GM04504 (cell line): ENCODE measurements at places on chromosomes 6 and 20.

GRCh38 chr6:81362246-81362645 is 390.2 kb downstream of the TENT5A start:
- no peak for DNase-seq

GRCh38 chr6:121382467-121383121 is 48.3 kb upstream of the TBC1D32 start:
- no peak for DNase-seq

DNA sequence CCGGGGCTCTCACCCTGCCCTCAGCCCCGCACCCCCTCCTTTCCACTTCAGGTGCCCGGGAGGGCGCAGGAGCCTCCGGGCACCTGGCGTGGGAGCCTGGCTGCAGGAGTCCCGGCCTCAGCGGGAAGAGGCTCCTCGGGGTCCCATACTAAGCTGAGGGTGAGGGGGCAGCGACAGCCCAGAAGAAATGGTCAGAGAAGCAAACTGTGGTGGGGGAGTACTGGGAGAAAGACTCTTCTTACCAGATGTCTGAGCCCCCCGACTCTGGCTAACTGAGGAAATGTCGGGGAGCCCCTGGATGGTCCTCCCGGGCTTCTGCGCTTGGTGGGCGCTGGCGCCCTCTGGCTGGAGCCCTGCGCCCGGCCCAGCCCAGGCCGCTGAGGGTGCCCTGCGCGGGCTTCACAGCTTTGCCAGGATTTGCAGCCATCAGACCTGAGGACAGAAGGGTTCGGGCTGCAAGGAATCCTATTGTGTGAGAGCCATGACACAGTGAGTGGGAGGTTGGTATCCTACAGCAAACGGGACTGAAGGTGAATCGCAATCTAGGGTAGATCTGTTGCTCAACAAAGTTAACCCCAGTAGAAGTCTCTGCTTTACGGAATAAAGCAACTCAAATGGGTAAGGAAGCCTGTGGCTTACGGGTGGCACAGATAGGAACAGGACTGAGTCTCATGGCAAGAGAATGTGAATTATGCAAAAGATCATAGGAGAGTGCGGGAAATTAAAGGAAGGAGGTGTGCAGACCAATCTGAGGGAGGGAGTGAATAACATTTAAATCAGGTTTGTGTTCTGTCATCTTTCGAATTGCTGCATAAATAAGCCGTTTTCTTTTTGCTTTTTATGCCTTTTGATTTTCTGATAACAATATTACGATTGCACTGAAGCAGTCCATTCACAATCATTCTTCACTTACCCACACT is 639 bp upstream of the RCAN2 start:
- no peak for DNase-seq

DNA sequence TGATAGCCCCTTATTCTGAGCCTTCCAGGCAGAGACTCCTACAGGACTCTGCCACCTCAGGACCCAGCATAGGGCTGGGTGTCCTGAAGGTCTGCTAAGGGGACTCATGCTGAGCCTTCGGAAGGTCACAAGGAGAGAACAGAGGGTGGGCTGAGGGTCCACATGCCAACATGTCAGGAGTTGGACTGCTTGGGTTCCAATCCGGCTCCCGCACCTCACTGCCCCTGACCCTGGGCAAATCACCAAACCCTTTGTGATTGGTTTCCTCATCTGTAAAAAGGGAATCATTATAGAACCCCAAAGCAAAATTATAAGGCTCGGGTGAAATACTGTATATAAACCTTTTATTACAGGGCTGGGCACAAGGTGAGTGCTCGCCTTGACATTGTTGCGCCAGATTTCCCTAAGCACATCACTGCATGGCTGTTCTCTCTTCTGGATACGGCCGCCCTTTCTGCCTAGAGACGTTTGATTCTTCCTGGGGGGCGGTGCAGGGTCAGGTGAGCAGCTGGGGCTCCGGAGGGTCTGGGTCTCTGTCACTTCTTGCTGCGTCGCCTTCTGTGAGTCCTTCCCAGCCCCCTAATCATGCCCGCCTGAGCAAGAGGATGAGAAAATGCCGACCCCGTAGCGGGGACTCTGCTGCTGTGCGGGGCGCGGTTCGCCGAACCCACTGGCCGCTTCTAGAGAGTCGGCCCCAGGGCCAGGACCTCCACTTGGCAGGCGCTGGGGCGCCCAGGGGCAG is 90.5 kb upstream of the EPB41L1 start:
- DNase-seq: no peak

DNA sequence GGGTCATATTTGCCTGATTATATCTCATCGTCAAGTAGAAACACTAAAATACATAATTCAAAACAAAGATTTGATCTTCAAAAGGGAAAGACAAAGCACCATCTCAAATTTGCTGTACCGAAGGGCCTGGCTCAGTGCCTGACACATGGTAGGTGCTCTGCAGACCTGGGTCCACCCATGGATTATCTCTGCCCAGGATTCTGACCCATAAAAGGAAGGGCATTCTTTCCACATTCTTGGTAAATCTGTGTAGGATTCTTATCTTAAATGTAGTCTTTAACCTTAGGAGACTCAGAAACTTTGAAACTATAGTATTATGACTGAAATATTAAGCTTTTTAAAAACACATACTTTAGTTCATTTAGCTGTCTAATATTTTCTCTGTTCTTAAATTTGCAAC is 274.1 kb upstream of the FLRT3 start:
- no peak for DNase-seq

DNA sequence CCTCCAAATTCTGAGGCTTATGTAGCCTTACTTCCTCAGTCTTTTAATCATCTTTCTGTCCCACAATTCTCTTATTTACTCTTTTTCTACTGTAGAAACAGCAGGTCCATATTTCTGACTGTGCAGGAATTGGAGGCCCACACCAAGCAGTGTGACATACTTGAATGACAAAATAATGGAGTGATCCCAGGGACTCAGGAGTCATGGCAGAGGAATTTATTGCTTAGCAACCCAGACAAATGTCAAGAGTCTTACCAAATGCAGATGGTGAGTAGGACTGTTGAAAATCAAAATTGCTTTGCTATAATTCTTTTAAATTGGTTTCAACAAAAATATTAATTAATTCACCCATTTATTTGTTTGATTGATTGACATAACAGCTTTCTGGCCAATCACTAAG is 59.9 kb downstream of the HTR1B start:
- peak; percentile 37 for DNase-seq

DNA sequence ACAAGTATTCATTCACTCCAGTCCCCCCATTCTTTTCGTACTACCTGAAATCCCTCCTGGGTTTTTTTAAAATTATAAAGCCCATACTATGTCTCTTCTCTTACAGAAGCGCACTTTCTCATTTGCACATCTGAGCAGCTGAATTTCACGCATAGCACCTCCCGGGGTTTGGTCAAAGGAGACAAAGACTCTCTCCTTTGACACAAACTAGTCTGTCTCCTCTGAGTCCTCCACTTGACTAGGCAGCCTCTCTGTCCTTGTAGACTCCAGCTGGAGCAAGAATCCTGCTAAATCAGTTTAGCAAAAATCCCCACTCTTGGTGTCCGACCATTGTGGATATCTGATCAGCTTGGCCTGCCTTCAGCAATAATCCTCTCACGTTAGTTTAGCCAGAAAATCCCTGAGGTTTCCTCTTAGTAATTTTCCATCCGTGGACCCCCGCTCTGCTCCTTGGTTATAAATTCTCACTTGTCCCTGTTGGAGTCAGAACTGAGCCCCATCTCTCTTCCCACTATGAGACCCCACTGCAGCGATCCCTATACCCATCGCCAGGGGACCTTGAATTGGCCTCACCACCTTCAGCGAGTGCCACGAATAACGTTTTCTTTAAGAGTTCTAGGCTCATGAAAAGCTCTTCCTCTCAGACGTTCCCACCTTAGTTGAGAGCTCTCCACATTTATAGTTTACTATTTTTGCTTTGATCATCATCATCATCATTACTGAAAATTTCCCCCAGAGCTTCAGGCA is 29.0 kb downstream of the PDYN start:
- no peak for DNase-seq

GRCh38 chr6:36422714-36423100 is 19.9 kb downstream of the PXT1 start:
- DNase-seq: no peak

- DNase-seq: no peak
Observed at GRCh38 chr6:170167657-170168159, 123.2 kb downstream of the DLL1 start.

DNA sequence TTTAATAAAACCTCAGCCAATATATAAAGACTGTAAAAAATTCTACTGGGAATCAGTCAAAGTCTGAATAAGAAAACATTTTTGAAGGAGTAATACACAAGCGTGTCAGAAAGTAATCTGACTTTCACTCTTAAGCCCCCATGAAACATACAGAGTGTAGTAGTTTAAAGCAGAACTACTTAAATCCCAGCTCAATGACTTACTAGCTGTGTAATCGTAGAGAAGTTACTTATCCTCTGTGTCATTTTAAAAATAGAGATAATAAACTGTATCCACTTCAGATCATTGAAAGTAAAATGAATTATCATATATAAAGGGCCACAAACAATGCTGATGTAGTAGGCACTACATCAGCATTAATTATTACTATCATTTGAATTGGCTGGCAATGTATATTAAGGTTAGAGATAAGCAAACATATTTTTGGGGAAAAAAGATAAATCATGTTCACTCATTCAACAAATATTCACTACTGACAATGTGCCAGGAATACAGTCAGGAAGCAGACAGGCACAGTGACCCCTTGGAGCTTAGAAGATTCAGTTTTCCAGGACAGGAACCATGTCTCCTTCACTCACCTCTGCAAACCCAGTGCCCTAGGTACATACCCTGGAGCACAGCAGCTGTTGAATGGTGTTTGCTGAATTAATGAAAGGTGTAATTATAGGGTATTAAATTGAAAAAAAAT is 14.4 kb downstream of the REPS1 start:
- DNase-seq: no peak

DNA sequence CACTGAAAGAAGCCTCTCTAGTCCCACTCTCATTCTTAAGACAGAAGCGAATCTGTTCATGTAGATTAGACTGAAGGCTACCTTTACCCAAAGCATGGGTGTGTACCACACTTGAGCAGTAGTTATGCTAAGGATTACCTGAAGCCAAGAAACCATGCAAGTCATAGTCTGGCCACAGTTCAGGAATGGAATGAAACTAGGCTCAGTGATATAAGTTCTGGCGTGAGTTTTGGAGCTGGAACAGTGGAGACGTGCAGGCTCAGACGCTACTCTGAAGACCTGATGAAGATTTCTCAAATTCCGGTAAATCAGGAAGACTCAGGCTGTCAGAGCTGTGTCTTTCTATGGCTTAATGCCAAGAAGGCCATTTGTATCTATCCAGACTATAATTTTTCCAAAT is 219.9 kb downstream of the HDGFL1 start:
- DNase-seq: no peak

DNA sequence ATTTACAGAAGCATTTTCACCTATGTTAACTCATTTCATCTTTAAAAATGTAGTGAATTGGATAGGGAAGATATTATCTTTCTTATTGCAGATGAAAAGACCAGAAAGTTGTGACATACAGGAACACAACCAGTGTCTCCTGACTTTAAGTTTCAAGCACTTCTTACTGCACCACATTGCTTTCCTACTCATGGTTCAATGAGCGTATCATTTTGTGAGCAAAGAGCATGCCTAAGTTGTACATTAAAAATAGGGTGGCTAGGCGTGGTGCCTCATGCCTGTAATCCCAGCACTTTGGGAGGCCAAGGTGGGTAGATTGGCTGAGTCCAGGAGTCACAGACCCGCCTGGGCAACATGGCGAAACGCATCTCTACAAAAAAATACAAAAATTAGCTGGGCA is 21.2 kb upstream of the RNGTT start:
- no peak for DNase-seq

- no peak for DNase-seq
Observed at GRCh38 chr6:142851601-142852000, 93.4 kb downstream of the HIVEP2 start.

DNA sequence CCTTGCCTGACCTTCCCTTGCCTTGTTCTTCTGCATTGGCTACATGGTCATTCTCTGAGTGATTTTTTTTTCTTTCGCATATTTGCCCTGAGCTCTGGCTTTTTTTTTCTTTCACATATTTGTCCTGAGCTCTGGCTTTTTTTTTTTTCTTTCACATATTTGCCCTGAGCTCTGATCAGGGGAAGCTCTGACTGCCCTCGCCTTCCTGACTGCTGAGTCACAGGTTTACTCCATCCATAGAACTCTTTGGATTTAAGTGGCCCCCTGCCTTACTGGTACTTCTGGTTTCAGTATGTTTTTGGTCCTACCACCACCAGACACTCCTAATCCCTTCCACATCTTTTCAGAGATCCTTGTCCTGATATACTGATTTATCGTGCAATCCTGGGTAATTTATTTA is 201.1 kb downstream of the OGFRL1 start:
- peak; percentile 77 for DNase-seq

- DNase-seq: no peak
Observed at GRCh38 chr6:169972736-169973135, 221.3 kb downstream of the ERMARD start.

DNA sequence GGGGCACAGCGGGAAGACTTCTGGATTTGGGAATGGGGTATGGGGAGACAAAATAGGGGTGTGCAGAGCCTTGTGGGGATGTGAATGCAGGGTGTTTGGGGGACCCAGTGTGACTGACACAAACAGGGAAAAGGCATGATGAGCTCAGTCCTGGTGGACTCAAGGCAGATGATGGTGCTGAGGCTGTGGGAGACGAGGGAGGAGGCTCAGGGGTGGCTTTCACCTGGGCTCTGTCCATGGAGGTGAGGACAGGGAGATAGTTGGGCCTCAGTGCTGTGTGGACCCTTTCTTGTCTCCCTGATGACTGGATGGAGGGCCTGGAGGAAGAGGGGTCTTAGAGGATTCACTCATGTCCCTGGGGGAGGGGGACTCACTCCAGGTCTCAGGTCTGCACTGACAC is 26.2 kb upstream of the MICB start:
- DNase-seq: no peak

- DNase-seq: no peak
Observed at GRCh38 chr20:36872852-36873251, 3.1 kb upstream of the TLDC2 start.

- DNase-seq: no peak
Observed at GRCh38 chr20:18440403-18440802, 26.4 kb downstream of the DZANK1 start.

DNA sequence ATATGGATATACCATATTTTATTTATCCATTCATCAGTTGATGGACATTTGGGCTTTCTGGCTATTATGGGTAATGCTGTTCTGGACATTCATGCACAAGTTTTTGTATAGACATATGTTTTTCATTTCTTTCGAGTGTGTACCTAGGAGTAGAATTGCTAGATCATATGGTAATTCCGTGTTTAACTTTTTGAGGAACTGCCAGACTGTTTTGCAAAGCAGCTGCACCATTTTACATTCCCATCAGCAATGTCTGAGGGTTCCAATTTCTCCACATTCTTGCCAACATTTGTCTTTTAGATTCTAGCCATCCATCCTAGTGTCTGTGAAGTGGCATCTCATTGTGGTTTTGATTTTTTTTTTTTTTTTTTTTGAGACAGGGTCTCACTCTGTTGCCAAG is 20.8 kb downstream of the SRC start:
- DNase-seq: no peak

- DNase-seq: no peak
Observed at GRCh38 chr6:45436544-45437438, 59.1 kb upstream of the SUPT3H start.

- no peak for DNase-seq
Observed at GRCh38 chr6:83878902-83879644, 19.6 kb downstream of the CYB5R4 start.

GRCh38 chr6:169163411-169163901 is 90.2 kb downstream of the THBS2 start:
- DNase-seq: no peak
